ENCODE measurements at places on chromosomes 2 and 18.
A peak's percentile ranks its signal among the peaks of the same experiment; 100 is the strongest.

DNA sequence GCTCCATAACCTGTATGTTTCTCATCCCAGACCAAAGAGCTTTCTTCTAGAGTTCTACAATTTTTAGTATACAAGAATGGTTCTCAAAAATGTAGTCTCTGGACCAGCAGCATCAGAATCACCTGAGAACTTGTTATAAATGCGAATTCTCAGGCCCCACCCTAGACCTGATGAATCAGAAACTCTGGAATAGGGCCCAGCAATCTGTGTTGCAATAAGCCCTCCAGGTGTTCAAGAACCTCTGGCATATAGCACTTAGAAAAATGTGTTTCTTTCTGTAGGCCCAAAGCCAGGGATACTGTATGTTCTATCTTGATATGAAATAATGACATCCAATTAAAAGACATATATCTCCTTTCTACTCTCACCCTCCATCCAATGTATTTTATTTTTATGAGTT lies 10.4 kb downstream of the PAIP2B start:
- no peak for DNase-seq

GRCh38 chr2:38794235-38794946 lies 16.4 kb downstream of the GEMIN6 start:
- no peak for DNase-seq

GRCh38 chr2:157170299-157170698 lies 87.2 kb upstream of the GALNT5 start:
- no peak for DNase-seq

DNA sequence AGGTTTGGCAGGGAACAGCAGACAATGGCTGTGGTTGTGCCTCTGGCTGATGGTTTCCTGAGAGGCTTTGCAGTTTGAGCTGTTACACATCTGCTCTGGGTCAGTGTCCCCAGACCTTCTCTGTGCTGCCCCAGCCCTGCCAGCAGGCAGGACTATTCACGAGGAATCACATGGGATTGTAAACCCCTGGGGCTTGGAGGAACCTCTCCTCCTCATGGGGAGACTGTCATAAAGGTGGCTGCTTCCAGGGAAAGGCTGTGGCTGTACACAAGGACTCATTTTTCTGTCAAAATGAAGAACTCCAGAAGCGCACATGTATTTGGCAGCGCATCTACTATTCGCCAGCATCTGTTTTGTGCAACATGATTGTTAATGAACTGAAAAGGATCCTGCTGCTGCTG lies 142.6 kb upstream of the CYP1B1 start:
- DNase-seq = no peak

DNA sequence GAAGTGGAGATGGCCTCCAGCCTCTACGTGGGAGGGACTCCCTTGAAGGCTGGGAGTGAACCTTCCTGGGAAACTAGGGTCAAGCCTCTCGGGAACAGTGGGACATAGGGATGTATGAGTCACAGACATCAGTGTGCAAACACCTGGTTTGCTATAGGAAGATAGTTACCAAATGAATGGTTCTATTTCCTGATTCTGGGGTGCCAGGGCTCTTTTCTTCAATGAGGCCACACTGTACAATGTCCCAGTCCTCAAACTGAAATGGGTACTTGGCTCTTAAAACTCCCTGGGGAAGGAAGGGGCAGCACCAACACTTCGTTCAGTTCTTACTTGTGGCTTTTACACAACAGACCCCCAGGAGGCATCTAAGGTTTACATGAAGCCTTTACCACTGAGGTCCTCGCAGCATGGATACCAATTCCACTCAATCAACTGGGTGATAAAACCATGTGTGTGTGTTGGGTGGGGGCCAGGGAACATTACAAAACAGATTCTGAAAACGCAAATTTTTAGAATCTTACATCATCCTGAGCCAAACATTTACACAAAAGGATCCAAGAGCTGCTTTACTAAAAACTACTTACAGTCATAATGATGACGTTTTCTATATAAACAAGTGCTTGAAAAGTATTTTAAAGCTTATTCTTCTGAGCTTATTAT lies 10.4 kb downstream of the ERFE start:
- no peak for DNase-seq

DNA sequence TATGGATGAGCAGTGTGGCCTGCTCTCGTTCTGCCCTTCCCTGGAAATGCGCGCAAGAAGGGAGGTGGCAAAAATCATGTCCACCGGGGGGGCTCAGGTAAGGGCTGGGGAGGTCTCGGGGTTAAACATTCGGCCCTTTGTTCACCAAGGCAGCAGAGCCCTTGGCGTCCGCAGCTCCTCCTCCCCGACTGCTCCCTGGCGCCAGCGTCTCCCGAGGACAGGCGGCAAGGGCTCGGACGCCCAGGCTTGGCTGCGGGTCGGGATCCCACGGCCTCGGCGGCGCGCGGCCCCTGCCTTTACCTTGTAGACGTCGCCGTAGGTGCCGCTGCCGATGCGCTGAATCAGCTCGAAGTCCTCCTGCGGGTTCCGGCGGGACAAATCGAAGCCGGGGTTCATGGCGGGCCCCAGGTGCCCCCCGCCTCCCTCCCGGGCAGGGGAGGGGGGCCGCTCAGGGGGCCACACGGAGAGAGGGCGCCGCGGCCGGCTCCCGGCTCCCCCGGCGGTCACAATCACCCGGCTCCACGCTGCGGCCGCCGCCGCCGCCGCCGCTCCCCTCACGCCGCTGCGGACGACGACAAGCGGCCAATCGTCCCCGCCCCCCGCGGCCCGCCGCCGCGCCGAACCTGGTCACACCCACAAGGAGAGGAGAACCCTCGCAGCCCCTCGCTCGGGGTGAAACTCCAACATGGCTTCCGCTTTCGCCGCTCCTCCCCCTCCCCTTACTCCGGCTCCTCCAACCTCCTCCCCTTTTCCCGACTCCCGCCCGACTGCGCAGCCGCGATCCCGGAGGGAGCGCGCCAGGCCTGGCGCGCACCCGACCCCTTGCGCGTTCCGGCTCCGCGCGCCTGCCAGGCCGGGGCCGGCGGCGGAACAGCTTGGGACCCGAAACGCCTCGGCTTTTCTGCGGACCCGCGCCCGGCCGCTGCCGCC lies at the start of gene MAP4K3:
TSS of gene MAP4K3 (minus strand) at position 694 of the 930 bp plus-strand sequence. CDS start at position 396, 298 bp downstream.
- peak; percentile 77 for DNase-seq

DNA sequence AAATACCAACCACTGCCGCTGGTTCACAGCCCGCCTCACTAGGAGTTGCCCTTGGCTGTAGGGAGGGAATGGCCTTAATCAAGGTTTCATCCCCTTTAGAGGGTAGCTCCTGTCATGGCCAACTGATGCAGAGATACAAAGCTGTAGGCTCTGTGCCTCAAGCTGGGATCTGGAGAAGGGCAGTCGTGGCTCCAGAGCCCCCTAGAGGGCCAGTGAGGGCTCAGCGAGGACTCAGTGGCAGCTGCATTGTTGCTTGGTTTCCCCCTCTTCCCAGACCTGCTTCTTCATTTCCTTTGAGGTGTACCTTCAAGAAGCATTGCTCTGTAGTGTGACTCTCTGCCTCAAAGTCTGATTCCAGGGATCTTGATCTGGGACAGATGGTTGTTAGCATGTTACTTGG lies 302.1 kb downstream of the LPIN1 start:
- no peak for DNase-seq

GRCh38 chr2:64492821-64493220 lies 31.3 kb upstream of the AFTPH start:
- no peak for DNase-seq

DNA sequence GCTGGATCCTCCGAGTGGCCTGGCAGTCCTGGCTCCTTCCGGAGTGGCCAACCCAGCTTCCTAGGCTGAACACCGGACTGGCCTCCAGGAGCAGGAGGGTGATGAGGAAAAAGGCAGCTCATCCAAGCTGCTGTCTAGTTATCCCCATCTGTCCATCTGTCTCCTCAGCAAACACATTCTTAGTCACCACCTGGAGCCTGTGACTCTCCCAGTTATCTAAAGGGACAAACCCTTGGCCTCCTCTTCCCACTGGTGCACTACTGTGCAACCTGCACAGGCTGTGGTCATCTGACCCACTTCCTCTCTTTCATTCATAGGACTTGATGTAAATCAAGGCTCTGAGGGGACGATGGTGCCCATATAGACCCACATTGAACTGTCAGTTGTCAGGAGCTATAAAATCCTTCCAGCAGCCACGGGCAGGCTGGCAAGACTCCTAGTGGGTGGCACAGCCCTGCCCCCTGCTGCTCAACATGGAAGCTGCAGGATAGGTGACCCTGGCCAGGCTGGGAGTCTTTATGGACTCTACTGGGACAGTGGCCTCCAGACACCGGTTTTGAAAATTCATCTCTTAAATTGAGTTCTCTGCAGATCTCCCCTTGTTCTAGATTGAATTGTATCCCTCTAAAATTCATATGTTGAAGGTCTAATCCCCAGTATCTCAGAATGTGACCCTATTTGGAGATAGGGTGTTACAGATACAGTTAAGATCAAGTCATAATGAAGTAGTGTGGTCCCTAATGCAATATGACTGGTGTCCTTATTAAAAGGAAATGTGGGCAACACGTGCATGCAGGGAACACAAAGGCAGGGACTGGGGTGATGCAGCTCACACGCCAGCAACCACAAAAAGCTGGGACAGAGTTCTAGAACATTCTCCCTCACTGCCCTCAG lies 29.3 kb upstream of the DUSP2 start:
- DNase-seq = peak; percentile 88

GRCh38 chr18:54532962-54533361 lies 58.1 kb upstream of the DYNAP start:
- no peak for DNase-seq

DNA sequence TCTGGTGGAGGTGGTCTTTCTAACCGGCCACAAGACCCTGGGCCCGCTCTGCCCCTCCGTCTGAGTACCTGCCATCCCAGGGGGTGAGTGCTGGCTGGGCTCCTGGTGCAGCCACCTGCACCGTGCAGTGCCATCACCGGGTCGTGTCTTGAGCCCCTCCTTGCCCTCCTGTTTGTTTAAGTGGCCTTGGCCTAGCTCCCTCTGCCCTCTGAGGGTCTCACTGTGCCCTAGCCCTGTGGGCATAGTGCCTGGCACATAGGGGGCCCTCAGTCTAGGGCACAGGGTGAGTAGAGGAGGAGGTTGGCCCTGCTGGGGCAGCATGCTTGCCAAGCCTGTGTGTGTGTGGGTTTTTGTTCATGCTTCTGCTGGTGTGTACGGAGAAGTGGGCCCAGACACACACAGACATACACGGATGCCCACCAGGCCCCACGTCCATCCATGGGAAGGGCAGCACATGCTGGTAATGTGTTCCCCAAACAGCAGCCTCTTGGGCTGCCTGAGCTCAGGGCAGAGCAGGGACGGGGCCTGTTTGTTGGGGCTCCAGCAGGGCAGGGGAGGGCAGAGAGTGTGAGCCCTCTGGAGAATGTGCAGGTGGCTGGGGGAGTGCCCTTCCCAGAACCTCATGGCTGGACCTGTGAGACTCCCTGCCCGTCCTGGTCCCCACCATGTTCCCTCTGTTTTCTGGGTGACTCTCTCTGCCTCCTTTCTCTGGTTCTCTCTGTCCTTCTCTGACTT lies 94.6 kb downstream of the GLI2 start:
- no peak for DNase-seq

DNA sequence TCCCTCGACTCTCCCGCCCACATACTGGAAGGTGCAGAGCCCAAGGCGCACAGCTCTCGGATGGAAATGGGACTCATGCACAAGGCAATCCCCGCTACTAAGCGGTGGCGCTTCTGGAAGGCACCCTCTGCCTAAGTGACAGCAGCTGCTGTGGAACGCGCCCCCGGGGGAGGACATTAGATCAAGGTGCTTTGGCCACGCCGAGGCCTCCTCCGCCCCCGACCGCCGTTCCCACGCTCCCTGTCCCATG lies 202 bp downstream of the MCEE start:
- no peak for DNase-seq

DNA sequence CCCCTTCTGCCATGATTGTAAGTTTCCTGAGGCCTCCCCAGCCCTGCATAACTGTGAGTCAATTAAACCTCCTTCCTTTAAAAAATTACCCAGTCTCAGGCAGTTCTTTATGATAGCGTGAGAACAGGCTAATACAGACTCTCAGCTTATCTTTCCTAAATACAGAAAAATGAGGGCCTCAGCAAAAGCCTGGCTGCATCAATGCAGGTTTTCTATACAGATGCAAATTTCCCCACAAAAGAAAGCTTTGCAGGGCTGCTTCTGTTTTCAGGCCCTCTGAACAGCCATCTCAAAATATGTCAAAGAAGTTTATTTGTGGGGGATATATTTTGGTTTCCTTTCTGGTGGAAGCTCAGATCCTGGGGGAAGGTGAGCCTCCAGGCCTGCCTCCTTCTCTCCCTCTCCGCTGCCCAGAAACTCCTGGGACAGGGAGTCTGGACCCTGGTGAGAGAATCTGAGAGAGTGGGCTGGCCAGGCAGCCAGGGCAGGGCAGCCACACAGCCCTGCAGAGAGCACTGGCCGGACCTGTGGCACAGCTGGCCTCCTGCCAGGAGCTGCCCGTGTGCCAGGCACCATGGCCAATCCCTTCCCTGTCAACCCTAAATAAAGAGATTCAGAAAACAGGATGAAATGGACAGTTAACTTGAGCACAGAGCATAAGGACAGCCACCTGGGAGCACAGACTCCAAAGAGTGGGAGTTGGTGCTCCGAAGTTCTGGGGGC lies 21.6 kb upstream of the AGXT start:
- DNase-seq = no peak

DNA sequence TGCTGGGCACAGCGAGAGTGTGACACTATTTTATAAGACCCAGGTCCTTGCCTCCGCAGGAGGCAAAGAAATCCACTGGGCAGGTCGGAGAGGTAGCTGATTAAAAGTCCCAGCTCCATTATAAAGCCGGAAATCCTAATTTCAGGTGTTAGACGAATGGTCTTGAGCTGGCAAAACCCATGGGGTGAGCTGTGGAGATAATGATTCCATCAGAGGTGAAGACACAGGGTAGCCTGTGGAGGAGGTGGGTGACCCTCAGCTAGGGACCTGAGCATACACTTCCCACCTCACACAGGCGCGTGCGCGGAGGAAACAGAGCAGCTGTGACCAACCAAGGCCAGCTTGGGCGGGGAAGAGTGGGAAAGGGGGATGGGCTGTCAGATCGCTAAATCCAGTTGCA lies 201.7 kb upstream of the CXCR4 start:
- DNase-seq = no peak
